ENCODE measurements at places on chromosomes 6 and 20. TPM values are rescaled to one million over a fixed set of nuclear protein-coding genes. Genes with fewer than 3 reads are reported as not detected.

WFDC2 gene
- total RNA-seq: not detected

LTB gene
- total RNA-seq: 0.83 TPM

TMEM74B gene
- total RNA-seq: 0.97 TPM

C20orf202 gene
- 0.41 TPM for total RNA-seq

KIFC1 gene
- 3.3 TPM for total RNA-seq

FOXA2 gene
- total RNA-seq: not detected

NHSL1 gene
- 12.7 TPM for total RNA-seq

PTCHD4 gene
- 0.18 TPM for total RNA-seq

PPP1R18 gene
- total RNA-seq: 37.3 TPM

IPCEF1 gene
- 1.1 TPM for total RNA-seq

ADTRP gene
- not detected for total RNA-seq

BACH2 gene
- total RNA-seq: 1.5 TPM

SGK1 gene
- 685 TPM for total RNA-seq

PSORS1C1 gene
- total RNA-seq: 1.1 TPM

SLC17A1 gene
- not detected for total RNA-seq

ATXN1 gene
- 51.3 TPM for total RNA-seq
